ENCODE measurements at places on chromosomes 2 and 18. TPM values are rescaled to one million over a fixed set of nuclear protein-coding genes. Genes with fewer than 3 reads are reported as not detected.

MFSD6 gene
- total RNA-seq = 67.1 TPM

DNA sequence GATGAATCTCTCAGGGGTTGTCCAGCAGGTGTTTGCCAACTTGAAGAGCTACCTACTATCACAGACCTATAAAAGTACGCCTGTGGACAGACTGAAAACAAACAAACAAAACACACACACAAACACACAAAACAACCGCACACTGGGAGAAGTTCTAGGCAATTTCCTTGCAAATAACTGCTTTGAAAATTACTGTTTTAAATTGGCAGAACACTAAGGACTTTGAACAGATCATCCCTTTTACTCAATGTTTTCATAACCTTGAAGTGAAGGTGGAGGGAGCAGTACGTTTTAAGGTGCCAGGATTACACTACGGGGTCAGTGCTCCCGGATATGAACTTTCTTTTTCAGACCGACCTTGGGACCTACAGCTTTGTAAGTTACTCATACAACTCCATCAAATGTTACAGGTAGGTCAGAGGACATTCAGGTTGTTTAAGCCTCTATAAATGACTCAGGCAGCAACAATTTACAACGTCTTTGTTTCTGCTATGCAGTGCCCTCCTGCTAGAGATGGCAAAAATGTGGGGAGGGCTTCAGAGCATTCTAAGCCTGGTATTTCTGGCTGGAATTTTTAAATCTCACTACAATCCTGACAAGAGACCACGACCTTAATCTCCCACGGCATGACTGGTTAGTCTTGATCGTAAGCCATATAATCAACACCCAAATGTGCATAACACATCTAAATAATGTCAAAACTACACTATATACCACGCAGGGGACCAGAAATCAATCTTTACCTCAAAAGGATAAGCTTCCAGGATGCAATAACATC is 1.4 kb upstream of the SLC20A1 start:
- DNase-seq = no peak

DNA sequence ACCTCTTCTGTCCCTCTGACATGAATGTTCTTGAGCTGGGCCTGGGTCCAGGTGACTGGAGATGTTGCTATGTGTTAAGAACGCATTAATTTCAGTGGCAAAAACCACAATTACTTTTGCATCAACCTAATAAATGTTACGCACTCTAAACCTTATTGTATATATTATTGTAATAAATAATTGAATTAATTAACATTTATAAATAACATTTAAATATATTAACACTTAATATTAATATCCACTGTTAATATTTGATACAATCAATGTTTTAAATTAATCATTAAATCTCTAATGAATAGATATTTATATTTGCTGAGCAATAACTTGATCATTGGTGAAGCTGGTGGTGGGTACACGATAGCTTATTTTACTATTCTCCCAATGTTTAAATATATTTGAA is 97.4 kb downstream of the KCNF1 start:
- no peak for DNase-seq

FAM228B gene
- 11.6 TPM for total RNA-seq

DNA sequence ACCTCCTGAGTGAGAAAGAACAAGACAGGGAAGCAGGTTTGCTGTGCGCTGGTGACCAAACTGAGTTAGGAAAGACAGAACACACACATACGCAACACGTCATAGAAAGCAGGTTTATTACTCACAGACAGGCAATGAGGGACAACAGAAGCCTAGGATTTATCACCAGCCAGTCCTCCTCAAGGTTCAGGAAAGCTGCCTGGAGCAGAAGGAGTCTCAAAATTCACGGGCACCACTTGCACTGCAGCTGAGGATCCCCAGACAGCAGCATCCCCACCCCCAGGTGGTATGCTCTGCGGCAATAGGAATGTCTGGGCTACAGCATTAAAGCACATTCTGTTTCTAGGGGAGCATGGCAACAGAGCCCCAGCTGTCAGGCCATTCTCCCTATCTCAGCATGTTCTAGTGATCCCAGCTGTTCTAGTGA is 284.4 kb upstream of the RGPD4 start:
- no peak for DNase-seq

TIA1 gene
- 90.9 TPM for total RNA-seq

GRCh38 chr2:234147335-234147861 is 96.9 kb downstream of the SPP2 start:
- peak; percentile 65 for DNase-seq

- DNase-seq = no peak
These were observed 46.6 kb upstream of the FRZB start for GRCh38 chr2:182913064-182913463.

IL18R1 gene
- 19.9 TPM for total RNA-seq
